Colonic mucosa (tissue), 4 donors: ENCODE measurements at places on chromosomes 2 and 18.

- DNase-seq = no peak
Observed at GRCh38 chr18:75036917-75037688, 171.8 kb downstream of the PTGR3 start.

GRCh38 chr2:181077128-181077709 lies 96.8 kb downstream of the UBE2E3 start:
- peak; percentile 22 for DNase-seq

DNA sequence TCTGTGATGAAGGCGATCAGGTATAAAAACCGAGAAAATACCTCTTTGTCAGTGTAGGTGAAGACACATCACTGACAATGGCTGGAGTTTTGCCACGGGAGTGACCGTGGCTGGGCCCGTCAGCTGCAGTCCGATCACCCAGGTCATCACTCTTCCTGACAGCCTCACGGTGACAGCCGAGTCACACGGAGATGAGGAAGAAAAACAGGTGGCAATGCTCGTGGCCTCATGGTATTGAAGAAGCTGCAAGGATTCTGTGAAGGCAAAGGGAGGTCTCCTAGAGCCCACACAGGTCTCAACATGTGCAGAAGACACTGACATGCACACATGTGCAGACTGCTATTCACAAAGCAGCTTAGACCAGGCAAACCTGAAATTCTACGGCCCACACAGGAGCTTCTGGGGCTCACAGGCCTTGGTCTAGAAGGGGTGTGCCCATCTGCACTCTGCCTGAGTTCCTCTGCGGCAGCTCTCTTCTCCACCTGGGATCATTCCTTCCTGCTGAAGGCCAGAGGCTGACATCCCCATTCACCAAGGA lies 7.4 kb downstream of the COPS9 start:
- DNase-seq = no peak

- DNase-seq = no peak
Observed at GRCh38 chr2:183068561-183068960, 10.0 kb upstream of the DUSP19 start.

GRCh38 chr18:22678486-22678885 lies 254.6 kb upstream of the RBBP8 start:
- DNase-seq = no peak

DNA sequence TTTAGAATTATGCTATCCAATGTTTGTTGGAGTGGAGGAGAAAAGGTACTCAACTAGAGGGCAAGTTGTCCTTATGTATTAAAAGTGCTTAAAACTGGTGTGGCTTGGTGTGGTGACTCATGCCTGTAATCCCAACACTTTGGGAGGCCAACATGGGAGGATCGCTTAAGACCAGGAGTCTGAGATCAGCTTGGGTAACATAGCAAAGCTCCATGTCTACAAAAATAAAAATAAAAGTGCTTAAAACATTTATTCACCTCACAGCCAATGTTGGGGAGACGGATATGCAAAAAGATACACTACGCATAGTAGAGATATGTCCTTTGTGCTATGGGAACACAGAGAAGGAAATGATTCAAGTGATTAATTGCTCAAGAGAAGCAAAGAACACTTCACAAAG lies 19.3 kb upstream of the TNFAIP6 start:
- no peak for DNase-seq

GRCh38 chr2:23828256-23828980 lies 98.5 kb downstream of the ATAD2B start:
- DNase-seq = no peak

- no peak for DNase-seq
Observed at GRCh38 chr2:53510401-53510800, 257.2 kb upstream of the CHAC2 start.

GRCh38 chr2:31129375-31130171 lies 8.7 kb downstream of the GALNT14 start:
- DNase-seq = no peak

- DNase-seq = peak; percentile 5
Observed at GRCh38 chr2:233803994-233804393, 25.9 kb downstream of the MROH2A start.

DNA sequence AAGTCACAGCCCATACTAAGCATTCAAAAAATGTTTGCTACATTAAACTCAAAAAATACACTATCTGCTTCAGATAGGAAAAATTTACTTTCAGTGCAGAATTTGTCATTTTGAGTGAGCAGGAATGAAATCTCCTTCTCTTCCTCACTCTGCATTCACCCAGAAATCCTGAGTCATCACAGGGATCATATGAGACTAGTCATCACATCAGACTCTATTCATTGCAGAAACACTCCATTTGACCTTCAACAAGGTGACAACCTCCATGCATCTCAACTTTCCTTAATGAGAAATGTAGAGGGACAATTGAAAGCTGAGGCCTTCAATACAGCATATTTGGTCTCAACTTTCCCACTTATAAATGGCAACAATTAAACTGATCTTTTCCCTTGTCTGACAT lies 130.4 kb upstream of the CYP26B1 start:
- DNase-seq = no peak

DNA sequence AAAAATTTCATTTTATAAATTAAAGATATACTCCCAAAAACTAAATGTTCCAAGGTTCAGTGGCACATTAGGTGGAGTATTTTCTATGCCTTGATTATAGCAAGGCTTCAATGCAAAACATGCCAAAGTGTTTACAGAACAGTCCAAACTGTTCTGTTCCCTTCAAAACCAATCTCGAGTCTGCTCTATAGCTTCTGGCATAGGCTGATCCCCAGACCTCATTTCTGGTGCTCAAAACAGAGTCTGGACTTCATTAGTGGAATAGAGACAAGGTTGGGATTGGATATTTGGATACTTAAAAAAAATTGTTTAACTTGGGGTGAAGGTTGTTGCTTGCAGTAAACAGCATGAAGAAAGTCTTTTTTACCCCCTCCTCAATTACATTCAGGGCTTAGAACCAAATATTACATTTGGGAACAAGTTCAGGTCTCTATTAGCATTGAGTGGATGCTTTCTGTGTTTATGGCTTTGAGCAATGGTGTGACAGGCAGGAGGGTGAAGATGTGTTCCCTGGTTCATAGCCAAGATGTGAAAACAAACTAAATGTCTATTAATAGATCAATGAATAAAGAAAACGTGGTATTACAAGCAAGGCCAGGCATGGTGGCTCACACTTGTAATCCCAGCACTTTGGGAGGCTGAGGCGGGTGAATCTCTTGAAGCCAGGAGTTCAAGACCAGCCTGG lies 208.1 kb upstream of the RND3 start:
- no peak for DNase-seq
